ENCODE measurements at places on chromosomes 12 and 14. TPM values are rescaled to one million over a fixed set of nuclear protein-coding genes. Genes with fewer than 3 reads are reported as not detected.
A peak's percentile ranks its signal among the peaks of the same experiment; 100 is the strongest.

DNA sequence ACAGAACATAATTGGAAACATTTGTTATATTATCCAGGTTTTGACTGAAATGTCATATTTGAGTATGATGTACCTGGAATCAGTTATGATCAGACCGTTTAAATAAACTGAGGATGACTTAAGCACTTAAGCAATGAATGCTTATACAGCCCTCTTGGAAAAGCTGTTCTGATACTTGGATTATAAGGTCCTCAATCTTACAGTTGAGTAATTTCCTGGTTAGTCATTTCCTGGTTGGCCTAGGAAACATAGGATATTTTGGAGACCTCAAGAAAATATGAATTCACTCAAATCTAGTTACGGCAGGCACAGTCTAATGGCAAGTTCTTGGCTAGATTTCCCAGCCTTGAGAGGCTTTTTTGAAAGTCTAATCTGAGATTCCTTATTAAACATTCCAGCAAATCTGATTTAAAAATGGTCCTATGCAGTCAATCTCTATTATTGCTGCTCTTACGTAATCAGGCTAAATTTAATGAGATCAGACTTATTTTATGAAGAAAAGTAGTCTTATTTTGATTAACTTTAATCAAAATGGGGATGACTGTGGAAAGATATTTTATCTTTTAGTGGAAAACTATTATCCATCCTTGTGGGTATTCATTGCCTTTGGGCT lies 447.2 kb downstream of the SNAPC1 start:
- H3K36me3 ChIP-seq, result peaks cover 6% of the 10 kb centered on the region
- DNase-seq, result no peak
- peaks cover 6% of the 10 kb centered on the region for H3K4me1 ChIP-seq
- H3K27me3 ChIP-seq, result no peaks in the 10 kb centered on the region
- no peak overlapping the region for H3K27ac ChIP-seq
- H3K4me3 ChIP-seq, result no peak overlapping the region

DNA sequence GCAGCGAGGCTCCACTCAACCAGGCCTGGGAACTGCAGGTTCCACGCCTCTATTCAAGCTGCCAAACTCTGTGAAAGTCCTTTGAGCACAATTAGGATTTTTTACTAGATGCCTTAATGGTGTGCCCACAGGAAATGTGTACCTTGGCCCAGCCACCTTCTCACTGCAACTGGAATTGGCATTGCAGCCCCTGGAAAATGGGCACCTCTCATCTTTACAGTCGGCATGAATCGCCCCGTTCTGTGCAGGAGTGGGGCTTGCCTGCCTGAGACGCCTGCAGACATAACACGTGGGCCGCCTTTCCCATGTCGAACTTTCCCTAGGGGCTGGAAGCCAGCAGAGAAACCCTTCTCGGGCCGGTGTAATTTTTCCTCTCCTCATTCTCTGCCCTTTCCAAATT lies 42.0 kb upstream of the ELK3 start:
- no peak overlapping the region for H3K4me3 ChIP-seq
- DNase-seq, result no peak
- no peak overlapping the region for H3K27ac ChIP-seq
- no peaks in the 10 kb centered on the region for H3K4me1 ChIP-seq
- H3K27me3 ChIP-seq, result no peaks in the 10 kb centered on the region

DNA sequence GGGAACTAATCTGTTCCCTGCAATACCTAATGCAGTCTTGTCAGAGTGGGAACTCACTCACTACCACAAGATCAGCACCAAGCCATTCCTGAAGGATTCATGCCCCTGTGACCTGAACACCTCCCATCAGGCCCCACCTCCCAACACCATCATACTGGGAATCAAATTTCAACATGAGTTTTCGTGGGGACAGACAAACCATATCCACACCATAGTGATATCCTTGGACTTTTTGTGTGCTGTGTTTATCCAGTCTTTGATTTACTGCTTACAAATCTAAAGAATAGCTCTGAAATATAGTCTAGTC lies 243.5 kb downstream of the FBXL14 start:
- H3K4me1 ChIP-seq, result peaks cover 28% of the 10 kb centered on the region
- peaks cover 7% of the 10 kb centered on the region for H3K36me3 ChIP-seq
- H3K27me3 ChIP-seq, result no peaks in the 10 kb centered on the region

- no peak overlapping the region for H3K4me3 ChIP-seq
- peak; percentile 17 for DNase-seq
- H3K4me1 ChIP-seq, result peaks cover 10% of the 10 kb centered on the region
- no peaks in the 10 kb centered on the region for H3K36me3 ChIP-seq
- no peak overlapping the region for H3K27ac ChIP-seq
Measured at GRCh38 chr14:104105822-104106470, 20.4 kb downstream of the ASPG start.

DNA sequence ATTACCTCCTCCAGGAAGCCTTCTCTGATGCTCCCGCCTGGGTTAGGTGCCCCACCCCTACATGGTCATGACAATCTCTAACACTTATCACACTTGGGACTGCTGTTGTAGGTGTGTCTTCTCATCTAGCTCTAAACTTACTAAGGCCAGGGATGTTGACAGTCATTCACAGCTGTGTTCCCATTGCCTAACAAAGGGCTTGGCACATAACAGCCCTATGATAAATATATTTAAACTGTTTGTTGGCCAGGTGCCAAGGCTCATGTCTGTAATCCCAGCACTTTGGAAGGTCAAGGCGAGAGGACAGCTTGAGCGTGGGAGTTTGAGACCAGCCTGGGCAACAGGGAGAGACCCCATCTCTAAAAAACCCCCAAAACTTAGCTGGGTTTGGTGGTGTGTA lies 98.8 kb upstream of the RGS6 start:
- H3K27me3 ChIP-seq, result peaks cover 9% of the 10 kb centered on the region
- no peak overlapping the region for H3K27ac ChIP-seq
- no peak for DNase-seq
- H3K4me1 ChIP-seq, result no peaks in the 10 kb centered on the region
- no peaks in the 10 kb centered on the region for H3K36me3 ChIP-seq

ENO2 gene
- 30.7 TPM for total RNA-seq

KRT82 gene
- total RNA-seq, result not detected

PRIMA1 gene
- total RNA-seq, result 2.3 TPM

ASB2 gene
- total RNA-seq, result 1.5 TPM

IFI27 gene
- 6.1 TPM for total RNA-seq
